Activated CD8-positive, alpha-beta memory T cell treated with anti-CD3 and anti-CD28 coated beads for 48 hours (primary cell): ENCODE measurements at places on chromosomes 7 and 10.
A peak's percentile ranks its signal among the peaks of the same experiment; 100 is the strongest.

GRCh38 chr10:127853868-127854768 lies 38.6 kb downstream of the CLRN3 start:
- peak; percentile 9 for DNase-seq

DNA sequence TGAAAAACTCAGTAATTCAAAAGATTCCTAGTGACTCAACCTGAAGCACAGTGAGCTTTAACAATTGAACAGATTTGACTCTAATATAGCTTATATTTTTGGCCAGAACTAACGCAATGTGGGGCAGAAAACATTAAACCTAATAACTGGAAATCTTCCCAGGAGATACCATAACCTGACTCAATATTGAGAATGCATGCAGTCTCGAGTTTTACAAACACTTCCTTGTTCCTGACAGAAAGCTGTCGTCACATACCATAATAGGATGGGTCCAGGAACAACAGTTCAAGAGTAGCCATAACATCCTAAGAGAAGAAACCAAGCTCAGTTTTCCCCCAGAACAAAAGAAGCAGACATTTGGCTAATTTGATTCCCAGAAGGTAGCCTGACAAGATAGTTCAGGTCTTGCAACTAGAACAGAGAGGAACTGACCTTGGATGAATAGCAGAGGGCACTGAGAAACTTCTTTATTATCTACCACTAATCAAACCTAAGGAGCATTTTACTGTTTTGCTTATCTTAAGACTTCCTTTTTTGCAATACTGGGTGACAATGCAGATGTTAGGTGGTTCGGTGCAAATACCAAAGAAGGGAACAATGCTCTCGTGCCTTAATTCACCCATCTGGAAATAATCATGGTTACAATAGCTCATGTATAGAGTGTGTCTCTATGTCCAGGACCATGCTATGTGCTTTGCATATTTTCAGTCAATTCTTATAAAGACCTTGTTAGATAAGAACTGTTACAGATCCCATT lies 38.6 kb upstream of the ACSL5 start:
- DNase-seq, result no peak

DNA sequence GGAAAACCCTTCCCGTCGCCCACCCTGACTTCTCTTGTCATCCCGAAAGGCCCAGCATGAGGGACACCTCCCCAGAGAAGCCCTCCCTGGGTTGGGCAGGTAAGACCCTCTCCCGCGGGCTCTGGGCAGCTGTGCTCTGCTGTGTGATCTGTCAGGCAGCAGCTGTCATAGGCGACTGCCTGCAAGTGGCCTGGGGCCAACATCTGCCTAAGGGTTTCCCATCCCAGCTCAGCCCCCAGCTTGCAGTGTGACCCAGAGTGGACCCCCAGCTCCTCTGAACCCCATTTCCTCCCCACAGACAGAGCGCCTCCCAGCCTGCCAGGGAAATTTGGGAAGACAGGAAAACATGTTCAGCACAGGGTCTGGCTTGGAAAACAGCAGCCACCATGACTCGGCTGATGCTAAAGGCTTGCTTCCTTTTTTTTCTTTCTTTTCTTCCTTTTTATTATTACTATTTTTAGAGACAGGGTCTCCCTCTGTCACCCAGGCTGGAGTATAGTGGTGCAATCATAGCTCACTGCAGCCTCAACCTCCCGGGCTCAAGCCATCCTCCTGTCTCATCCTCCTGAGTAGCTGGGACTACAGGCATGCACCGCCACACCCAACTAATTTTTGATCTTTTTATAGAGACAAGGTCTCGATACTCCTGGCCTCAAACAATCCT lies 18.3 kb upstream of the TNRC18 start:
- no peak for DNase-seq

- no peak for DNase-seq
Observed at GRCh38 chr7:105975770-105976417, 12.8 kb downstream of the CDHR3 start.

- DNase-seq, result no peak
Observed at GRCh38 chr7:69095649-69096048, 502.6 kb upstream of the AUTS2 start.

- no peak for DNase-seq
Observed at GRCh38 chr7:147535701-147536111, 1054.9 kb upstream of the C7orf33 start.

DNA sequence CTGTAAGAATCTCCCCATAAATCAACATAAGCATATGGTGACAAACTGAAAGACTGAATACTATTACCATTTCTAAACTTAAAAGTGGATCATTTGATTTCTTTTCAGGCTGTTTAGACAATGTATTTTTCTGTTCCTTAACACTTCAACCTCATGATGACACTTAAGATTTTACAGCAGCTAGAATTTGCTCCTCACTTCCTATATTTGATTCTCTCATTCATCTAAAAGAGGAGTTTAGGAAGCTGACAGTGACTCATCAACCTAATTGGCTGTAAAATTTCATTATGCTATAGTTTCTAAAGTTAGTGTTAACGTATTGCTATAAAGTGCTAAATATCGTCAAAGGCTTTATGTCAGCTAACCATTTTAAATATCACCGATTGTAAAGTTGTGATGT lies 478.7 kb downstream of the GRM8 start:
- no peak for DNase-seq

DNA sequence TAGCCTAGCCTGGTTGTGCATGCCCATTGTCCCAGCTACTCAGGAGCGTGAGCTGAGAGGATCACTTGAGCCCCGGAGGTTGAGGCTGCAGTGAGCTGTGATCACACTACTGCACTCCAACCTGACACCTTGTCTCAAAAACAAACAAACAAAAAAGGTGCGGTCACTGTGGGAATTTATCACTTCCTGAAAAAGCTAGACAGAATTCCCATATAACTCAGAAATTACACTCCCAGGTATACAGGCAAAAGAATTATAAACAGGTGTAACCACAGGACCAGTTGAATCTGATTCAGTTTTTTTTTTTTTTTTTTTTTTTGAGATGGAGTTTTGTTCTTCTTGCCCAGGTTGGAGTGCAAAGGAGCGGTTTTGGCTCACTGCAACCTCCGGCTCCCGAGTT lies 3.2 kb upstream of the OGDH start:
- DNase-seq, result no peak

DNA sequence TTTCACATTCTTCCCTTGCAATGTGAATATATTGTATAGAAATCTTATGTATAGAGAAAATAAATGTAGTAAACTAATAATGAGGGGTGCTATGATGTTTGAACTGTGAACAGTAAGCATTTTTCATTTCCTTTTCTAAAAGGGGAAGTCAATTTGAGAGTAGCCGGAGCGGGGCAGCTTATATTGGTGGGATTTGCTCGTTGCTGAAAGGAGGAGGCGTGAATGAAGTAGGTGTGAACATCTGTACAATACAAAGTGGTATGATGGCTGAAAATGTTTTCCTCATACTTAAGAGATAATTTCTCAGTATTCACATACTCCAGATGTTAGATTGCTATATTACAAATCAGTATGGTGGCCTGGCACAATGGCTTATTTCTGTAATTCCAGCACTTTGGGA lies 87.1 kb downstream of the SRI start:
- no peak for DNase-seq

- DNase-seq, result no peak
Observed at GRCh38 chr7:142134909-142135308, 23.4 kb downstream of the MGAM2 start.

DNA sequence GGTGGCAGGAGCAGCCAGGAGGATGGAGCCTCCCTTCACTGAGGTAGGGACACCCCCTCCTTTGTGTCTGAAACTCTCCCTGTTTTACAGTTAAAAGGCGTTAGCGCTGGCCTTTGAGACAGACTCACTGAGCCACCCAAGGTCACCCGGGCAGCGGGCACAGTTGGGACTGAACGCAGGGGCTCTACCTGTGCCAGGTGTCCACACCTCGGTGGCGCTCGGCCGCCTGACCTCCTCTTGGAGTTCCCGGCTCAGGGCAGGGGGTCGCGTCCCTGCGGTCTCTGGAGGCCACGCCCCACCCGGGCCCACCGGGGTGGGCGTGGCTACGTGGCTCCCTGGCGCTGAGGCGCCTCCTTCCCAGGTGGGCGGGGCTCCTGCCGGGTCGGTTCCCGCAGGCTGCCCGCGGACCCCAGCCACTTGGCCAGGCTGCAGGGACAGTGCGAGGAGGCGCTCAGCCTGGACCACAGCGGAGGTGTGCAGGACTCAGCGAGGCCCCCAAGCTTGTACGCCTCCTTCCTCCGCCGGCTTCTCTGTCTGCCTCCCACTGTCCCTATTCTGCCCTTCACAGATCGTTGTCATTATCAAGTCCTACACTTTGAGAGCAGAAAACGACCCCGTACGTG lies 39.9 kb upstream of the LEP start:
- no peak for DNase-seq

GRCh38 chr7:147411096-147411495 lies 1179.5 kb upstream of the C7orf33 start:
- DNase-seq, result no peak

DNA sequence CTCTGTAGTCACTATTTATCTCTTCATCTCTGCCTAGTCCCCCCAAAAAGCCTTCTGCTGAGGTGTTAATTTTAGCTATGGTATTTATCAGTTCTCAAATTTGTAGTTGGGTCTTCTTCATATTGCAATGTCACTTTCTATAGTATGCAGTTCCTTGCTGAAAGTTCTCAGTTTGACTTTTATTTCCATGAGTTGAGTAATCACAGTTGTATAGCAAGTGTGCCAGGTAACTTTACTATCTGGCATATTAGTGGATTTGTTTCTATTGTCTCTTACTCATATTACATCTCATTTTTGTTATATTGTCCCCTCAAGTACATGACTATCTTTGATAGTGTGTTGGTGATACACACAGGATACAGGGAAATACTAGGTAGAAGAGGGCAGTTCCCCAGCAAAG lies 152.8 kb downstream of the CUBN start:
- no peak for DNase-seq

DNA sequence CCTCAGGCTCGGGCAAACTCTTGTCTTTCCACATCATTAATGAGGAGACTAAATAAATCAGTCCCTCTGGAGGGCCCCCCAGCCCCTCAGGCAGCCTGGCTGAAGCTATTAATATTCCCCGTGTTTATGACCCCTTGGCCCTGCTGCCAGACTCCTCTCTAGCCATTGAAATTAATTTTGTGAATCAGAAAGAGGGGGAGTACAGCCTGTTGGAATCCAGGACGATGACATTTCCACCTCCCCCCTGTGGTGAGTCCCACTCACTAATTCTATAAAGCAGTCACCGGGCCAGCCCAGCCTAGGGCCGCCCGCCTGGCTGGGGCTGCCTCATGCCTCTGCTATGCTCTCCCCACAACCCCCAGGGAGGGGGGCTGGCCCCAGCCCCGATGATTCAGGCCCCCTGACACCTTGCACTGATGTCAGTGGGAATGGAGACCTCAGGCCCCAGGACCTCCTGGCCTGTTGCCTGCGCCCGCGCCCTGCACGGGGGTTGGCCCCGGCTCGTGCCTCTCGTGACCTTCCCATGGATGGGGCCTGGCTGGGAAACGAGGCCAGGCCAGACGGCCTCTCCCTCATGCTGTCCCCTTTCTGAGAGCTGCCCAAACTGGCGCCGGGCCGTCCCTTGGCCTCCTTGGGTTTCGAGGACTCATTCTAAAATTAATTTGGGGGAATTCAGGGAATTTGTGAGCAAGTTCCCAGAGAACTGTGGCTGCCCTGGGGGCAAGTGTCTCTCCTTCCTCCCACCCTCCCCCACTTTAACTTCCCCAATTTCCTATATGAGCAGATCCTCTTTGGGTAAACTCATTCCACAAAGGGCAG lies 34.0 kb downstream of the TMEM270 start:
- no peak for DNase-seq

- DNase-seq, result peak; percentile 44
Observed at GRCh38 chr10:32332299-32332750, 14.6 kb downstream of the EPC1 start.

DNA sequence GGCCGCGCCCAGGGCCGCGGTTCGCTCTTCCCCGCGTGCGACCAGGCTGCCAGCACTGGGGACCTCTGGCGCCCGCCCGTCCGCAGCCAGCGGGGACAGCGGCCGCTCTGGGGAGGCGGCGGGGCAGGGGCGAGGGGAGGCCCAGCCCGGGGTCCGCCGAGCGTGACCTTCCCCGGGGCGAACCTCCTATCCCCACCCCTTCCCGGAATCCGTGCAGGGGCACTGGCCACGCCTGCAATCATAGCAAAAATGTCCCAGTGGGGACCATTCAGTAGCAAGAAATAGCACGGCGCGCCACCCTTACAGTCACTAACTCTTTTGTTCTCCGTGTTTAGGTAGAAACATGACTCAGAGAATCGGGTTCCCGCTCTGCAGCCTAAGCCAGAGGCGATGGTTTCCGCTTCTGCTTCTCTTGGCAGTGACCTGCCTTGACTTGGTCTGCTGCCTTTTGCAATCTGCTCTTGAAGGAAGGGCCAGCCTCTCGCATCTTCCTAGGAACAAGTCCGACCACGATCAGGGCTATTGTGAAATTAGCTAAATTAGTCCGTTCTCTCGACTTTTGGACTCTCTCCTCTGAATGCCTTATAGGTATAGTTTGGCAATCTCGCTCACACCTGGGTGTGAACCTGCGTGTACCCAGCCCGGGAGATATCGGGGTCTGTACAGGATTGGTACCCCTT lies 79.3 kb upstream of the ACBD5 start:
- no peak for DNase-seq

DNA sequence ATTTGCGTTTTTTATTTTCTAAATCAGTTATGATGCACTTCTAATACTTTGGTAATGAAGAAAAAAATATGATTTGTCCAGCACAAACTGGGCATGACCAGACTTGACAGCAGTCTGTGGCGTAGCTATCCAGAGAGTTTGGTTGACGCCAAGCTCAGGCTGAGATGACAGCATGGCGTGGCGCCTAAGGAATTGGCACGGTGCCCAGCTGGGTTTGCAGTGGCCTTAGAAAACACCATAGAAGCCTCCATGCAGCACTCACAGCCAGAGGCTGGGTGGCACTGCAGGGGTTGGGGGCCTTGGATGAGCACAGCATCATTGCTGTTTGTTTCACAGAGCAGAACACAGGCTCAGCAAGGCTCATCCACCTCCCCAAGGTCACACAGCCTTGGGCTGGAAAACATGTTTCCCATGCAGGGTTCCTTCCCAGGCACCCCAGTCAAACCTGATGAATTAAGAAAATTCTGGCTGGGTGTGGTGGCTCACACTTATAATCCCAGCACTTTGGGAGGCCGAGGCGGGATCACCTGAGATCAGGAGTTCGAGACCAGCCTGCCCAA lies 88.9 kb downstream of the GTF2IRD1 start:
- DNase-seq, result no peak

DNA sequence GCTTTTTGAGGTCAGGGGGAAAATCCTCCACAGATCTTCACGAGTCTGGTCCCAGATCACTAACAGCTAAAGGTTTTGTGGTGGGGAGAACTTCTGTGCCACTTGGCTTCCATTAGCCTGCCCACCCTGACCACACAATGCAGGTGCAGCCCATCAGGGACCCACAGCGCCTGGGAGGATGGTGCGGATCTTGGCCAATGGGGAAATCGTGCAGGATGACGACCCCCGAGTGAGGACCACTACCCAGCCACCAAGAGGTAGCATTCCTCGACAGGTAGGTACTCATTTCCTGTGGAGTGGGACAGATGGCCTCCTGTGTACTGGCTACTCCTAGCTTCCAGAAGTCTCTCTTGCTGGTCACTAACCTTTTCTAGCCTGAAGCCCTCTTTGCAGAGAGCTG lies 1.5 kb downstream of the FAM241B start:
- DNase-seq, result no peak

GRCh38 chr10:114874827-114875411 lies 53.3 kb downstream of the FHIP2A start:
- DNase-seq, result no peak

GRCh38 chr7:32611201-32612099 lies 116.2 kb downstream of the AVL9 start:
- no peak for DNase-seq

GRCh38 chr7:98958968-98959367 lies 80.6 kb downstream of the TRRAP start:
- DNase-seq, result no peak

- no peak for DNase-seq
Observed at GRCh38 chr7:147014286-147014955, 897.8 kb downstream of the CNTNAP2 start.

- DNase-seq, result no peak
Observed at GRCh38 chr7:127872122-127872521, 159.1 kb downstream of the LRRC4 start.
